ENCODE measurements at places on chromosomes 3 and 15. TPM values are rescaled to one million over a fixed set of nuclear protein-coding genes. Genes with fewer than 3 reads are reported as not detected.

- no peak for DNase-seq
These were observed 844 bp downstream of the IMPG2 start for GRCh38 chr3:101319531-101319930.

DNA sequence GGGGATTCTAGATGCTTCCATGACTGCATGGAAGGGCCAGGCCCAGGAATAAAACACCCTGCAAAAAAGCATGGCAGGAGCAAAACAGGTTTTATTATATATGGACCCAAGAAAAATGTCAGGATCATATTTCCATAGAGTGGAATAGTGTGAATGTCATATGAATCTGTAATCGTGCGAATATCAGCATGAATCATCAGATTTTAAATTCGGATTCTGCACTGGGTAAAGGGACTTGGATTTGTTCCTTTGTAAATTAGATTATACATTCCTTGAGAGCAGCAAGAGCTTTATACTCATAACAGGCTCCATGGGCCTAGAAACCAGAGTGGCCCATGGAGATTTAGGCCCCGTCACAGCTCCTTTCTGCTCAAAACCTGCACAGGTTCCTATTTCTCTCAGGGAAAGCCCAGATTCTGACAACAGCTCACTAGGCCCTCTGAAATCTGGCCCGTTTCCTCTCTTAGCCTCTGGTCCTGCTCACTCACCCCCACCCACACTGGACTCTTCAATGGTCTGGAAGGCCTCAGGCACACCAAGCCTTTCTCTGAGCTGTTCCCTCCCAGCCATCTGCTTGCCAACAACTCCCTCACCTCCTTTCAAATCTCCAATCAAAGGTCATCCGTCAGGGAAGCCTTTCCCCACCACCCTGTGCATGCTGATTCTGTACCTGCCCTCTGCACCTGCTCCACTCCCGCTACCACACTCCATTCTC lies 76.0 kb downstream of the FEM1B start:
- DNase-seq: no peak

DNA sequence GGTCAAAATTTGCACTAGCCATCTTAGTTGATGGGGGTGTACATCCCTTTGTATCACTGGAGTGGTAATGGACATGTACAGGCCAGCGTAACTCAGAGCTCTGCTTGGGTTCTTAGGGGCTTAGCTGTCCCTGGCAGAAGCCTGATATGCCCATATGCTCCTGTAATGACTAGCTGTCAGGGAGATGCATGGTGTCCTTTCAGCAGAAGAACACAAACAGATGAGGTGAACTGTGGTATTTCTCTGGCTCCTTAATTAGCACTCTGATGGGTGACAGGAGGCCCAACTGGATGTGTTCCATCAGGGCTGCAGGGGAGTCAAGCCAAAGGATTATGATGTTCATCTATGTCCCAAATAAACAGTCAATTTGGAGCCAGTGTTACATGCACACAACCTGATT lies 774.5 kb downstream of the AGBL1 start:
- DNase-seq: no peak

GRCh38 chr3:166110102-166110501 lies 272.9 kb upstream of the BCHE start:
- DNase-seq: no peak

- peak; percentile 76 for DNase-seq
These were observed 6.4 kb upstream of the C15orf39 start for GRCh38 chr15:75195122-75195765.

DNA sequence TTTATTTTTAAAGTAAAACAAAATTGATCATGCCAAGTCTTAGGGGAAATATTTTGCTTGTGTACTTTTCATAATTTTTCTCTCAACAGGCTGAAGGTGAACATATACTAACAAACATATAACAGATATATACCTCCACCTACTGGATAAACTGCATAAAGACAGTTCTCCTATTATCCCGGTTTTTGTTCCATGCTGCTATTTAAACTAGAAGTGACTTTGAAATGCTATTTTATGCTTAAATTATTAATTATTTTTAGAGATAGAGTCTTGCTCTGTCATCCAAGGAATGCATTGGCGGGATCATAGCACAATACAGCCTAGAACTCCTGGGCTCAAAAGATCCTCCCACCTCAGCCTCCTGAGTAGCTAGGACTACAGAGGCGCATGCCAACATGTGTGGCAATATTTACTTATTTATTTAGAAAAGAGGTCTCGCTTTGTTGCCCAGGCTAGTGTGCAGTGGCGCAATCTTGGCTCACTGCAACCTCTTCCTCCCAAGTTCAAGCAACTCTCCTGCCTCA lies 49.8 kb downstream of the ST3GAL6 start:
- DNase-seq: no peak

DNA sequence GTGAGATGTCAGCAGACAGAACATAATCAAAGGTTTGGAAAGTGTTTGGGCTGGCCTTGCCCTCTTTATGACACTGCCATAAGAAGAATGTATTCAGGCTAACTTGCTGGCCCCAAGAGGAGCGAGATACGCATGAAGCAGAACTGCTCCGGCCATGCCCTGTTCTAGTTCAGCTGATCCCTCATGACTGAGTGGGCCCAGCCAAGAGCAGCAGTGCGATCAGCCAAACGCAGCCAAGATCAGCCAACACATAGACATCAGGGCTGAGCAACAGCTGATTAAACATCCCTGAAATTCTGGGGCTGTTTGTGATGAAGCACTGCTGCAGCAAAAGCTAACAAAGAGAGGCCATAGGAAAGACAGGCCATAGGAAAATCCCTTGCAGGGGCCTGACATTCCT lies 24.1 kb downstream of the POMGNT2 start:
- no peak for DNase-seq

DNA sequence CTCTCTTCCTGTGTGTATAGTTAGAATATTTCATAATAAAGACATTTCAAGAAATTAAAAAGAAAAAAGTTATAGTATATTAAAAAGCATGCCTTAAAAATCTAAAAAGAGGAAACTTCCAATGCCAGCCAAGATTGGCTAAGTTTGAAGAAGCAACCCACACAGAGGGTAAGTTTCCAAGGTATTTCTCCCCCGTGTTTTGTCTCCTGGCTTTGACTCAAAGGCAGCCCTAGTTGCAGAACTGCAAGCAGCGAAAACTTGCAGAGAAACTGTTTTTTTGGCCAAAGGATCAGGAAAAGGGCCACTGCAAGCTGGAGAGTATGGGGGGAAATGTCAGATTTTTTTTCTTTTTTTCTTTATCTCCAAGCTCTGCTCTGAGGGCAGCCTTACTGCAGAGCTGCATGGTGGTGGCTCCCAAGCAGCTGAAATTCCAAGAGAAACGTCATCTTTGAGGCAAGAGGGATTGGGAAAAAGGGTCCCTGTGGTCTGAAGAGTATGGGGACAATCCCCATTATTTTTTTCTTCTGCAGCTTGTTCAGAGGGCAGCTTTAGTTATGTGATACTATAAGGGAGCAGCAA lies 23.0 kb downstream of the HACL1 start:
- no peak for DNase-seq

- DNase-seq: no peak
These were observed 192.3 kb downstream of the OCA2 start for GRCh38 chr15:27906802-27907201.

DNA sequence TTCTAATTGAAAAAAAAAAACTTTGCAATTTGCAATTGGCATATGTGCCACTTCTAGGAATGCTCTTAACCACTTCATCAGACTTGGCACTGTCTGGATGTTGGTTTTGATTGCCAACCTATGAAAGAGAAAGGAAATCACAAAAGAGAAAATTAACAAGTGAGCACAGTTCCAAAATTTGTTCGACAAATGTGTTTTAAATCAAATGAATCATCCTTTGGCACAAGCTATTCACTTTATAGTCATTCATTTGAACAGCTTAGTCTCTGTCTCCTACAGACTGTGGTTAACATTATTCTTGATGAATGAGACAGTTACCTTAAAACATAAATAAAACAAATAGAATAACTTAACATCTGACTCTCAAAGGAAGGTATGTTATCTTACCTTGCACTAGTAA lies 265.0 kb downstream of the EPHA3 start:
- no peak for DNase-seq

GRCh38 chr3:89571298-89571697 lies 463.9 kb downstream of the EPHA3 start:
- DNase-seq: peak; percentile 42

GRCh38 chr15:93417631-93418030 lies 328.6 kb upstream of the RGMA start:
- DNase-seq: peak; percentile 78

DNA sequence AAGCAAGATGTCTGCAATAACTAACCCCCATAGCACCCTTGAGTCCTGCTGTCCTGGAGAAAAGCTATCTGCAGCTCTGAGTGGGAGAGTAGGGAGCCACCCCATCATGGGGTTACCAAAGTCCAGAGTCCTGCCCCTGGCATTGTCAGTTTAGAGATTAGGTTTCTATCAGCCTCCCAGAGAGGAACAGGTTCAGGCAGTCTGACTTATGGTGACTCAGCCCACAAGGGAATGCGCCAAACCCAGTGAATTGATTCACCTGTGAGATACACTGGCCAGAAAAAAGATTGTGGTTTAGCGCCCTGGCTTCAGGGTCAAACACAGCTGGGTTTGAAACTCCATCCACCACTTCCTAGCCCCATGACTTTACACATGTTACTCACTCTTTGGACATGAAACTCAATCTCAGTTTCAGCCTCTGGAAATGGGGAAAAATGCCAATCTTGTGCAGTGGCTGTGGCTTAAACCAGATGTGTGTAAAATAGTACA lies 263.6 kb upstream of the HES1 start:
- DNase-seq: no peak

DNA sequence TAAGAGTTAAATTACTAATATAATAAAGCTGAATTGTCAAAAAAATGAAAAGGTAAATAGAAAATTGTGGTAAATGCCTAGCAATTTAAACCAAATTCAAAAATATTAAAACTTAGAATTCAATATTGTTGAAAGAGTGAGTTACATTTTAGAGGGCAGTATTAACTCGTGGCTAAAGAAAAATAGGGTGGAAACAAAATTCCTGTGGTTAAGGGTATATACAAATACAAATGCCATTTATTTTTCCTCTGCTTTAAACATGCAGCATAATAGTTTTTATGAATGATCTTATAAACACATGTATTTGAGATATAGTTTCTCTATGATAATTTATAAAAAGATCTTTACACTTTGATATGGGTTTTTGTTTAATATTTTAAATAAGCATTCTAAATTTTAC lies 79.0 kb downstream of the NEDD4 start:
- DNase-seq: no peak

- no peak for DNase-seq
These were observed 328.3 kb downstream of the RYR3 start for GRCh38 chr15:33639051-33639450.

TPM1 gene
- total RNA-seq: 13,805 TPM

KLHL6 gene
- 0.97 TPM for total RNA-seq

COLQ gene
- total RNA-seq: 1.7 TPM

RNF111 gene
- total RNA-seq: 22.2 TPM

HDDC3 gene
- total RNA-seq: 18.9 TPM
